CD4-positive, alpha-beta T cell treated with Interleukin-10 for 1 hour (primary cell): ENCODE measurements at places on chromosomes 12 and 14.

GRCh38 chr12:120229487-120230325, 28.8 kb upstream of the RPLP0 start:
- no peak for DNase-seq

DNA sequence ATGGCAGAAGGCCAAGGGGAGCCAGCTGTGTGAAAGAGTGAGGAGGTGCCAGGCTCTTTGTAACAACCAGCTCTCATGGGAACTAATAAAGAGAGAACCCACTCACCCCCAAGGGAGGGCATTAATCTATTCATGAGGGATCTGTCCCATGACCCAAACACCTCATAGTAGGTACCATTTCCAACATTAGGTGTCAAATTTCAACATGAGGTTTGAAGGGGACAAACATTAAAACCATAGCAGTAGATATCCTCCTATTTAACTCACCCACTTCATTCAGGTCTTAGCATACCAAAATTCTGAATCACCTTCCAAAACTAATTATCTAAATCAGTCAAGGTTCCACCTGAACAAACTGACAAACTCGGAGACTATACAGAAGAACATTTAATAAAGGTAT, 75.3 kb downstream of the PPFIA2 start:
- DNase-seq, result no peak

- DNase-seq, result no peak
Observed at GRCh38 chr12:83985084-83985483, 927.5 kb downstream of the SLC6A15 start.

- peak; percentile 32 for DNase-seq
Observed at GRCh38 chr12:39331539-39332261, 111.2 kb downstream of the KIF21A start.

DNA sequence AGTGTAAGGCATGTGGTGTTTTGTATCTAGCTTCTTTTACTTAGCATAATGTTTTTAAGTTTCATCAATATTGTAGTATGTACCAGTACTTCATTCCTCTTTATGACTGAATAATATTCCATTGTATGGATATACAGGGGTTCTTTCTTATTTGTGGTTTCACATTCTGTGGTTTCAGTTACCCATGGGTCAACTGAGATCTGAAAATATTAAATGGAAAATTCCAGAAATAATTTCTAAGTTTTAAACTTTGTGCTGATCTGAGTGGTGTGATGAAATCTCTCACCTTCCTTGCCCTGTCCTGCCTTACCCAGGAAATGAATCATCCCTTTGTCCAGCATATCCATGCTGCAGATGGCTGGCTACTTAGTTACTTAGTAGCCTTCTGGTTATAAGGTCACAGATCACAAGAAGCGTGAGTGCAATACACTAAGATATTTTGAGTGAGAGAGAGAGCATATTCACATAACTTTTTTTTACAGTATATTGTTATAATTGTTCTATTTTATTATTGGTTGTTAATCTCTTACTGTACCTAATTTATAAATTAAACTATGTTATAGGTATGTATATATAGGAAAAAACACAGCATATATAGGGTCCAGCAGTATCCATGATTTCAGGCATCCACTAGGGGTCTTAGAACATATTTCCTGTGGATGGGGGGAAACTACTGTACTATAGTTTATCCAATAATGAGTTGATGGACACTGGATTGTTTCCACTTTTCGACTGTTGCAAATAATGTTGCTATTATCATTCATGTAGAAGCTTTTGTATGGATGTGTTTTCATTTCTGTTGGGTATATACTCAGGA, 59.6 kb upstream of the LRTM2 start:
- no peak for DNase-seq

DNA sequence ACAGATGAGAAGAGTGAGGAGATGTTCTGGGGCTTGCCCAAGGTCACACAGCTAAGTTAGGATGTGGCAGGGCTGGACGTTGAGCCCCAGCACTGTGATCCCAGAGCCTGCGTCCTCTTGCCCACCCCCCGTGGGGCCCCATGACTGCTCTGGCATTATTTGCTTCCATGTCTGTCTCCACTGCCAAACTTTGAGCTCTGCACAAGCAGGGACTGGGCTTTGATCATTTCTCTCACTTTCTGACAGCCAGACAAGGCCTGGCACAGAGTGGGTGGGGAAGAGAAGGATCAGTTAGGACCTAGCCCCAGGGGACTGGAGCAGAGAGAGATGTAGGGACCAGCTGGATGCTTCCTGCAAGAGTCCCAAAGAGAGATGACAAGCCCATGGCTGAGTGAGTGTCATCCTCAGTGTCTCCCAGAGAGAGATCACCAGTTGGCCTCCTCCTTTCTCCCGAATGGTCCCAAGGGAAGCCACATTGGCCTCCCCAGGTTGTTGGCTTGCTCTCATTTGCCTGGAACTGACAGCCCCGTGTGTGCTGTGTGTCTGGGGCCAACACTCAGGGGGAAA, 126.7 kb upstream of the PWP1 start:
- DNase-seq, result no peak

GRCh38 chr14:81436296-81437138, 36.4 kb upstream of the STON2 start:
- peak; percentile 37 for DNase-seq
